ENCODE measurements at places on chromosomes 7 and 10.

- DNase-seq, result peak; percentile 80
Measured at GRCh38 chr7:105678811-105679495, 97.7 kb upstream of the EFCAB10 start.

DNA sequence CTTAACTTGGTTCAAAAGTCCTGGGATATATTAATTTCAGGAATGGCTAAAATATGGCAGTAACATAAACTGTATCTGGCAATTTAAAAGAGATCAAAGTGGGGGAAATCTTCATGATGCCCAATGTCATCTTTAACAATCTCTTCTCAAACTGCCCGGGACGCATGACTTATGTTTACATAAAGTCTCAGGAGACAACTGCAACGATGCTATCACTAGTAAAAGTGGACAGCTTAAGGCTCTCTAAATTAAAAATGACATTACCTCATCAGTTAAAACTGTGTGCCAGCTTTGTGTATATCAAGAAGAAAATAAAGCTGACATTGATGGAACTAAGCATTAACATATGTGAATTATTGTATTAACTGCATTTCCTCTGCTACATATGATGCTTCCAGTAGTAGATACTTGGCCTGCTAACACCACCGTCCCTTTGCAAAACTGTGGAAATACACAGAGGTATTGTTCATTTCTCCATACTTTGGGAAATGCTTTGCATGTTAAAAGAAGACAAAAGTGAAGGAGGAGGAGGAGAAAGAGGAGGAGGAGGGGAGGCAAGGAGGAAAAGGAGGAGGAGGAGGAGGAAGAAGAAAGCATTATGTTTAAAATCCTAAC is 62.4 kb downstream of the NRP1 start:
- DNase-seq, result no peak

DNA sequence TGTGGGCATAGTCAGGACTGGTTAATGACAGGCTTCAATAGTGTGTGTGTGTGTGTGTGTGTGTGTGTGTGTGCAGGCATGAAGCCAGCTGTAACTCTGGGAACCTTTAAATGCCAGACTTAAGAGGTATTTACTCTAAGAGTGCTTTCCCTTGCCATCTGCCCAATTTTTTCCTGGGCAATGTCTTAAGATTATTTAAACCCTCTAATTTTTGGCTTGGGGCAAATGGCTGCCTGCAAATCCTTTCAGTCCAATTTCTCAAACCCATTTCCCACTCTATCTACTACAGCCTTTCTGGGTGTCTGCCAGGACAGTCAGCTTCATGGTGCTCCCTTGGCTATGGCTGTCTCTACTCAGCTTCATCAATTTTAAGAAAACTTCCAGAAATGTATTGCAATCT is 62.6 kb upstream of the C1GALT1 start:
- DNase-seq, result no peak

- DNase-seq, result no peak
Measured at GRCh38 chr10:13704964-13705363, 118.2 kb downstream of the PRPF18 start.

DNA sequence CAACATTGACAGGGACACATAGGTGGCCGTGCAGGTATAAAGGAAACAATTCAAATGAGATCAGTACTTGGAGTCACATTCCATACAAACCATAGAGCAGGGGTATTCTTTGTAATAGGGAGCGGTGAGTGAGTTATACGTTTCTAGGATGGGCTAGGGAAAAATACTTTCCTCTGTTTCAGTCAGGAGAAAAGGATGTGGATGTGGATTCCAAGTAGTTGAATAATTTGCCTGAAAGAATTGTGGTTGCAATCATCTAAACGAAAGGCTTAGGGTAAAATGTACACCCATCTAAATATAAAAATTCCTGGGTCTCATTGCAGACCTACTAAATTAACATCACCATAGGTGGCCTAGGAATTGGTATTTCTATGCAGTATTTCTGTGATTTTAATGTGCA is 270.7 kb upstream of the IGFBP3 start:
- DNase-seq, result no peak

- no peak for DNase-seq
Measured at GRCh38 chr10:12235796-12236195, 39.8 kb downstream of the CDC123 start.

- DNase-seq, result no peak
Measured at GRCh38 chr7:36777062-36777461, 52.8 kb upstream of the AOAH start.

- peak; percentile 10 for DNase-seq
Measured at GRCh38 chr10:58414270-58415041, 29.2 kb downstream of the TFAM start.

DNA sequence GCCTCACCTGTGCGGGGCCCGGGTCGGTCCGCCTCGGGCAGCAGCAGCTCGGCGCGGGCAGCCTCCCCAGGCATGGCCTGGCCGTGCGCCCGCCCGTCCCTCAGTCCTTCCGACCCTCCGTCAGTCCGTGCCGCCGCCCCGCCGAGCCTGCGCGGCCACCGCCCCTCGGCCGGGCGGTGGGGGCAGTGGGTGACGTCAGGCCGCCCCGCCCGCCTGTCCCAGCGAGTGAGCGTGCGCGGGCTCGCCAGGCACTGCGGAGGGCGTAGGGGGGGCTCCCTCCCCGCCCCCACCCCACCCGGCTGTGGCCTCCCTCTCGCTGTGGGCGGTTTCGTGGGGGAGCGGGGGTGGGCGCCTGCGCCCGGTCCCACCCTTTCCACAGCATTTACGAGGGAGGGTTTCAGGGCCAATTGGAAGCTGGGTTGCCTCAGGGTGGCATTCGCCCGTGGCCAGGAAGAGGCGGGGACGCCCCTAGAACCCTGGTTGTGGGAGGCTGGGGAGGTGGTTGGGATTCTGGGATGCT is at the start of gene NACAD:
Gene NACAD (minus strand): TSS at position 149 of the 520 bp plus-strand sequence. CDS start 75 bp downstream, at position 74.
- DNase-seq, result peak; percentile 63

GRCh38 chr7:6422926-6423632 is 24.7 kb downstream of the DAGLB start:
- no peak for DNase-seq

DNA sequence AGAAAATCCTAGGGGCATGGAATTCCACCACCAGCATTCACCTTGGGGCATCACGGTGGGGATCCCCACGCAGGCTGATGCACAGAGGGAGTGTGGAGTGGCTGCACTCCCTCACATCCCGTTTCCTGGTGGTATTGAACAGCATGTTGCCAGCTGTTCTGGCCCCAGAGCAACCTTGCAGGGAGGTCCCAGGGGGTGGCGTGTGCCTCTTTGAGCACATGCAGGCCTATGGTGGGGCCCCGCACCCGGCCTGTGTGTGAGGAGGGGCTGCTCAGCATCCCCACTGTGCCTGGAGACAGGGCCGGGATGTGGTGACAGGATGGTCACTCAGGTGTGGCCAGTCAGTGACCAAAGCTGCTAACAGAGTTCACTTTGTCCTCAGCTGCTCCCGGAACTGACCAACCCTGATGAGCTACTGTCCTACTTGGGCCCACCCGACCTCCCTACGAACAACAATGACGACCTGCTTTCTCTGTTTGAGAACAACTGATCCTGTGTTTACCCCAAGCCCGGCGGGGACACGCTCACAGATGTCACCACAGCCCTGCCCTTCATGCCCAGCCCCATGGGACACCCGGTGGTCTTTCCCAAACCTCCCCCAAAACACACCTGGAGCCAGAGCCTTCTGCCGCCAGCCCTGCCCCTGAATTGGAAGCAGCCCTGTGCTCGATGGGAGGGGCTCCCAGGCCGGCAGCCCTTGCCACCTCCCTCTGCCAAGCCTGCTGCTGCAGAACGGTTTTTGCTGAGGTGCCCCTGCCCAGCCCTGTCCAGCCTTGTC is 18.7 kb downstream of the ZMIZ2 start:
- DNase-seq, result no peak

DNA sequence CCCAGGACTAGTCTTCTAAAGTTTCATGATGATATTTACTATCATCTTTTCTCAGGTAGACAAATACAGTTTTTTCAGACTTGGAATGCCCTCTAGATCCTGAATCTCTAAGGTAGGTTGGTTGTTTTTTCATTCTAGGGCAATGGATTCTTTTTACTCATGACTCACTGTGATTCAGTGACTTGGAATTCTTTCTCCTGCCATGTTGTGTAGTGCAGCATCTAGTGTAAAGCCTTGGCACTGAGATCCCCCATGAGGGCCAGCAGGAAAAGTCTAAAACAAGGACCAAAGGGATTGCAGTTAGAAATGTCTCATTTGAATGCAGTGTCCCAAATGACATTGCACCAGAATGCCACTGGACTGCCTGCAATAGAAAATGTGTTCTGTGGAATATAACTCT is 430.4 kb downstream of the NEBL start:
- no peak for DNase-seq

GRCh38 chr7:157896774-157897555 is 560.2 kb downstream of the DNAJB6 start:
- no peak for DNase-seq

- DNase-seq, result no peak
Measured at GRCh38 chr7:21641546-21641945, 98.7 kb downstream of the DNAH11 start.

DNA sequence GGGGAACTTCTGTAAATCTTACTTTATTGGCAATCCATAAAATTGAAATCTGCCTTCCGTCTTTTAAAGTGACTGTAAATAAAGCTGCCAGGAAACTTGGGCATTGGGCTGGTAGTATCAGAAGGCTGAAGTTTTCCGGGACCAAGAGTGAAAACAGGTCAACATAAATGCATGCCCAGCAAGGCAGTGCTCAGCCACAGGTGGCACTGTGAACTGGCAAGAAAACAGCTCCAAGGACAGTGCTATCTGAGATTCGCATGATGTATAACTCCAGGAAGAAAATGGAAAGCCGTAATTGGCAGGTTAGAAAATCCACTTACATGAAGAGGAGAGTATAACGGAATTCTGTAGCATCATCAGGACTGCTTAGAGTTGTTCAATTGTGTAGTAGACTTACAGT is 1.9 kb upstream of the INSYN2A start:
- no peak for DNase-seq

GRCh38 chr10:8378198-8378983 is 323.9 kb downstream of the GATA3 start:
- no peak for DNase-seq

DNA sequence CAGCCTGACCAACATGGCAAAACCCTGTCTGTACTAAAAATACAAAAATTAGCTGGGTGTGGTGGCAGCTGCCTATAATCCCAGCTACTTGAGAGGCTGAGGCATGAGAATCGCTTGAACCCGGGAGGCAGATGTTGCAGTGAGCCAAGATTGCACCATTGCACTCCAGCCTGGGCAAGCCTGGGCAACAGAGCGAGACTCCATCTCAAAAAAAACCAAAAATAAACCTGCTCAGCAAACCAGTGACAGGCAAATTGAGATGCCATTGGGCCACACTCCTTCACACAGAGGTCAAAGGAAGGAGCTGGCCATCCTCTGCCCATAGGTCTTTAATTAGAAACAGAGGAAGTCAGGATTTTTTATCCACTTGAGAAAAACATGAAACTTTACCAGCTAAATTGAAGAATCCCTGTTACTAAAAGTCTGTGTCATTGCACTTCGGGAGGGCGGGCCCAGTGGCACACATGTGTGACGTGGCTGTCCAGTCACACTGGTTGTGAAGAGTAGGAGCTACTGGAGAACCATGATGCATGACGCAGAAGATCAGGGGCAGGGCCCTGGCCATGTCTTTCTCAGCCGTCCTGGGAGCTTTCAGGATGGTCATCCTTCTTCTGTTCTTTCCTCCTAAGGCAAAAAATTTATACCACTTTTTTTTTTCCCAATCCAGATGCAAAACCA is 118.3 kb upstream of the ZNF438 start:
- no peak for DNase-seq

DNA sequence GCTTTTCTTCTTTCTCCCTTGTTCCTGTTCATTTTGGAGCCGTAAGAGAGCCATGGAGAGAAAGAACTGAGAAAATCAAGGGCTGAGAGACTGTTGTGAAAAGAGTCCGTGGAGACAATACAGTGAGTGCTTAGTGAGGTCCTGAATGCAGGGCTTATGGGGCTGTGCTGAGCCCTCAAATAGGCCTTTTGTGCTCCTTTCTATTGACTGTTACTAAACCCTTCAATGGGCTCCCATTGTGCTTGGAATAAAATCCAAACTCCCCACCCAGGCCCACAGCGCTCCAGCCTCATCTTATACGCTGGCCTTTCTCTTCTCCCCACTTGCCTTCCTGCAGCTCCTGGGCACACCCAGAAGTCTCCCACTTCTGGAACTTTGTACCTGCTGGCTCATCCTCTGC is 243.1 kb upstream of the HABP2 start:
- no peak for DNase-seq

DNA sequence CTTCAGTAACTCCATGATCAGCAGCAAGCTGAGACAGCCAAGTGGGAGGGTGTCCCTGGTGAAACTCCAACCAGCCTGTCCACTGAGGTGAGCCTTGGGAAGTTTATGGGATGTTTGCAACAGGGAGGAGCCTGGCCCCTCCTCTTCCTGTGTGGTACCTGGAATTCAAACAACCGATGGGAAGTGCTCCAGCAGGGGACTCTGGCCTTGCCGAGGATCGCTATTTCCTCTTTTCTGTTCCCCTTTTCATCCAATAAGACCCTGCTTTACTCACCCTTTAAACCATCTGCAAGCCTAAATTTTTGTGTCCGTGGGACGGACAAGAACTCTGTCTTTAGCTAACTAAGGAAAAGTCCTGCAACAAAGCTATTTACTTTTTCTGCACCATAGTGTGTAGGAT is 491.1 kb upstream of the ZMIZ1 start:
- no peak for DNase-seq

DNA sequence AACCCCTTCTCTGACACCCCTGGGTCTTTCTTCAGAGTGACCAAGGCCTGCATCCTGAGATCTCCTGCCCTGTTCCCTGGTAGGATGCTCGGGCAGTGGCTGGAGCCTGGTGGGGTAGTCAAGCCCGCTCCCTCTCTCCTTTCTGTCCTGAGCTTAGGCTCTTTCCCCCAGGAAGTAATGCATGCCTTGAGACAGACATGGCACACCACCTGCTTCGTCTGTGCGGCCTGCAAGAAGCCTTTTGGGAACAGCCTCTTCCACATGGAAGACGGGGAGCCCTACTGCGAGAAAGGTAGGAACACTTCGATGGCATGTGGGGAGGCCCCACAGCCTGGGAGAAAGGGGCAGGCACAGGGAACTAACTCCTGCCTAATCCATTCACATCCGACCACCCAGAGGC is 37.9 kb upstream of the BMPR1A start:
- DNase-seq, result no peak

- no peak for DNase-seq
Measured at GRCh38 chr10:101007915-101008822, 8.6 kb downstream of the LZTS2 start.

DNA sequence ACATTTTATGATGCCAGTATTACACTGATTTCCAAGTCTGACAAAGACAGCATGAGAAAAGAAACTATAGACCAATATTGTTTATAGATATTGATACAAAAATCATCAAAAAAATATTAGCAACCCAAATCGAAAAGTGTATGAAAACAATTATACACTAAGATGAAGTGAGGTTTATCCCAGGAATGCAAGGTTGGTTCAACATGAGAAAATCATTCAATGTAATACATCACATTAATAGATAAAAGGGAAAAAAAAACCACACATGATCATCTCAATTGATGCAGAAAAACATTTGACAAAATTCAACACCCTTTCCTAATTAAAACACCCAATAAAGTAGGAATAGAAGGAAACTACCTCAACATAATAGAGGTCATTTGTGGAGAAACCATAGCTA is 153.9 kb downstream of the DNAJC1 start:
- DNase-seq, result no peak

Data from cerebellar cortex (tissue), 1 donor.